T-helper 2 cell treated with Interferon-gamma antibody and Interleukin-4, amounts not matched to agents 5 μg/mL and 100 μg/mL, for 36 hours (primary cell): ENCODE measurements at places on chromosomes 2 and 18.

DNA sequence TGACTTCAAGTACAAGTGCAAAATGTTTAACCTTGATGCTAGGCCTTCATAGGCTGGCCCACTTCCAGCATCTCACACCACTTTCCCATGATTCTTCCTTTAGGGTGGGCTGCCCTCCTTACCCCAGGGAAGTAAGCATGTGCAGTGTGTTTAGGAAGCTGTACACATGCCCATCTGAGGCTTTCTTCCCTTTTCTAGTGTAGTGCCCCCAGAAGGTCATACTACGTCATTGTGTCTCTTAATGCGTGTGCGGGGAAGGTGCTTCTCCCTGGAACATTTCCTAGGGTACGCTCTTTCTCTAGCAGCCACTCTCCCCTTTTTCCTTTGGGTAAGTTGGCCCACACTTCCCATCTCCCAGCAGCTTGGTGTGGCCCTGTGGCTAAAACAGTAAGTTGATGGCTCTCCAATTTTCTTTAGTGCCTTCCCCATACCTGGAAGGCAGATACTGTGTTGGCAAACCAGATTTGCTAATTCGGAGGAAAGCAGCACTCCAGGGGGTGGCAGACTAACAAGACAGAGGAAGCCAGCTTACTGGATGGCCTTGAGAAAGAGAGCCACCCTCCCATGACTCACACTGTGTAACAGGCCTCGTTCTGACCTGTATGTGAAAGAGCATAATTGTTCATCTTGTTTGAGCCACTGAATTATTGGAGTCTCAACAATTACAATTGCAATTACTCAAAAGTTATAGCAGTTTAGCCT, 1.1 kb upstream of the SULT6B1 start:
- no peak for DNase-seq

DNA sequence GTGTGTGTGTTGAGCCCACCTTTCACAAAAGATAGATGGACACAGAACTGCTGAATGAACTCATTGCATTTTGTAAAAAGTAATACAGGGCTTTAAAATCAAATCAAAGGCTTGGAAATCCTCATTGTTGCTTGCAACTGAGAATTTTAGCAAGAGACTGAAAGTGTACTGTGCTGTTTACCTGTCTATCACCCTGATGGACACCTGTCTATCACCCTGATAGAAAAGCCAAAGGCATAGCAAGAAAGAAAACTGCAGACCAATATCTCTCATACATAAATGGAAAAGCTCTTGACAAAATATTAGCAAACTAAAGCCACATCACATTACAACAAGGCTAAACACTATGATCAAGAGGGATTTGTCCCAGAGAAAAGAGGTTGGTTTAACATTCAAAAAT, 107.5 kb upstream of the TMEM18 start:
- no peak for DNase-seq

- DNase-seq = no peak
Measured at GRCh38 chr2:201758873-201759272, 21.9 kb downstream of the ALS2 start.

- no peak for DNase-seq
Measured at GRCh38 chr2:150122871-150123613, 364.4 kb downstream of the RND3 start.
